ENCODE measurements at places on chromosomes 5 and 9.
A peak's percentile ranks its signal among the peaks of the same experiment; 100 is the strongest.

- DNase-seq, result no peak
Measured at GRCh38 chr9:31908891-31909480, 475.5 kb upstream of the ACO1 start.

GRCh38 chr5:80990971-80991370 lies 30.8 kb downstream of the RASGRF2 start:
- no peak for DNase-seq

GRCh38 chr9:101562966-101563365 lies 29.3 kb downstream of the RNF20 start:
- DNase-seq, result no peak

- no peak for DNase-seq
Measured at GRCh38 chr5:84378961-84379360, 5.7 kb downstream of the EDIL3 start.

DNA sequence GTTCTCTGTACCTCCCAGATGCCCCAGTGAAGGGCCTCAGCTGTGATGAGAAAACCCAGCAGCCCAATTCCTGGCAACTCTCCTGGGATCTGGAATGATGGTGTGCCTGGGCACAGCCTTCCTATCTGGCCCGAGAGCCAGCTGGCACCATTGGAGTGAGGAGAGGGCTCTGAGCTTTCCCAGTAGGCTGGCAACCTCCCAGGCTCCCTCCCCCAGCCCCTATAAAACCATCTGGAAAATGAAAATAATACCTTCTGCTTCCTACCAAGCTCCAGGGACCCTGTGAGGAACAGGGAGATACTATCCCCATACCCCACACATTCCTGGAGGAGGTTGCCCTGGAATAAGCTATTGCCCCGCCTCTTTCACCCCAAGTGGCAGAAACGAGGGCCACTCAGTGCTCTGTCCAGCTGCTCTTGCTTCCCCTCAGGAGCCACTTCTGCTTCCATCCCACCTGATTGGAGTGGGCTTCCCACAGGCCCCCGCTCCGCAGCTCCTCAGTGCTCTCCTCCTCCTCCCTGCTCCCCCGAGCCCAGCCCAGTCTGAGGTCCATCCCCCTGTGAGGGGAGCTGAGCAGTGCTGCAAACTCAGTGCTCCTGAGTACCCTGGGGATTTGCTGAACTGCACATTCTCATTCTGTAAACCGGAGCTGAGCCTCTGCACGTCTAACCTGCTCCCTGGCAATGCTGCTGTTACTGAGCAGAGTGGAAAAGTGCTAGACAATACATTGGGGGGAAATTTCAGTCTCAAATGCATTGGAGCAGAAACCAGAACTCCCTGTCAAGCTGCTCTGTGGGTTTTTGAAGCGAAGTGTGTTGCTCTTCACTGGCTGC lies 74.7 kb downstream of the THBS4 start:
- no peak for DNase-seq

GRCh38 chr9:125586172-125586511 lies 120.9 kb downstream of the MAPKAP1 start:
- no peak for DNase-seq

DNA sequence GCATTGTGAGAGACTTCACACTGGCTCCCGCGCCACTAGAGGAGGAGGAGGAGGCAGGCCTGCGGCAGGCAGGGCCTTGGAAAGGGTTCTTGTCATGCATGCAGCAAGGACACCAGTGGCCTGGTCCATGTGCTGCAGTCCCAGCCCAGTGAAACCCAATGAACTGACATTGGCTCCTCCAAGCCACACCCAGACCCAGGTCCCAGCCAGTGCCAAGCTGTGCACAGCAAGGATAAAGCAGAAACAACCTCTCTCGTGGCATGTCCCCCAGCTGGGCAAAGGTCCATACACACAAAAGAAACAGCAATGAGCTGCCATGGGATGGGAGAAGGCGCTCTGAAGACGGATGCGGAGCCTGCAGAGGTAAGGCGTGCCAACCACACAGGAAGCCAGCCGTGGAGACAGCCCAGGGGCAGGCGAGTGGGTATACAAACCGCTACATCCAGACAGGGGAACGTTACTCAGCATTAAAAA lies 89.2 kb downstream of the SEMA4D start:
- DNase-seq, result no peak

DNA sequence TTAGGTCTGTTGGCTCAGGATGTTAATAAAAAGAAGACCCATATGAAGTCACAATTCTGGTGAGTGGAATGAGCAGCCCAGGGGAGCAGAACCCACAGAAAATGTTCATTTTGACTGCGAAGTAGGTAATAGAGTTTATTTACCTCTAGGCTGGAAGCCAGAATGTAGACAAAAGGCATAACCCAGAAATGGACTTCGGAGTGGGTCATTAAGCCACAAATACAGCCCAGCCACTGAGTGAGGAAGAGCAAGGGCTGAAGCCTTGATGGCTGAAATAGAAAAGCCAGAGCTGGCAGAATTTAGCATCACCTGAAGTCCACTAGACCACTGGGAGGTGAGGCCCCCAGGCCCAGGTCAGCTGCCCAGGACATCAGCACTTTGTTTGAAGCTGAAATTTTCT lies 168.0 kb downstream of the NXNL2 start:
- DNase-seq, result no peak

GRCh38 chr5:36378551-36378950 lies 76.8 kb upstream of the RANBP3L start:
- DNase-seq, result no peak

GRCh38 chr5:119275146-119275545 lies 80.7 kb upstream of the TNFAIP8 start:
- no peak for DNase-seq

GRCh38 chr9:35903049-35903448 lies 3.0 kb upstream of the HRCT1 start:
- peak; percentile 60 for DNase-seq

DNA sequence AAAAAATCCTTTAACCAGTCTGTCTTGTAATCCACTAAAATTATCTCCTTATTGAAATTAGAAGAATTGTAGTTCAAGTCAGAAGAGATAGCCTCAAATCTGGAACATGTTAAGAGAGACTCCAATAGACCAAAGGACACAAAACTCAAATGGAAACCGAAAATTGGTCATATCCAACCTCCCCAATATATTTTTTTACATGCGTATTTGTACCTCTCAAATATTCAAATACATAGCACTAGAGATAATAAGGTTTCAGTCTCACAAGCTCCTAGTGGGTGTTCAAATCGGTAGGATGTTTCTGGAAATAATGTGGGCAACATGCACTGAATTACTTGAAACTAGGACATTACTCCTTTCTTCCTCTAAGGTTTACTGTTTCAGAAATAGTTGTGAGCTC lies 33.5 kb downstream of the EPB41L4A start:
- DNase-seq, result no peak

DNA sequence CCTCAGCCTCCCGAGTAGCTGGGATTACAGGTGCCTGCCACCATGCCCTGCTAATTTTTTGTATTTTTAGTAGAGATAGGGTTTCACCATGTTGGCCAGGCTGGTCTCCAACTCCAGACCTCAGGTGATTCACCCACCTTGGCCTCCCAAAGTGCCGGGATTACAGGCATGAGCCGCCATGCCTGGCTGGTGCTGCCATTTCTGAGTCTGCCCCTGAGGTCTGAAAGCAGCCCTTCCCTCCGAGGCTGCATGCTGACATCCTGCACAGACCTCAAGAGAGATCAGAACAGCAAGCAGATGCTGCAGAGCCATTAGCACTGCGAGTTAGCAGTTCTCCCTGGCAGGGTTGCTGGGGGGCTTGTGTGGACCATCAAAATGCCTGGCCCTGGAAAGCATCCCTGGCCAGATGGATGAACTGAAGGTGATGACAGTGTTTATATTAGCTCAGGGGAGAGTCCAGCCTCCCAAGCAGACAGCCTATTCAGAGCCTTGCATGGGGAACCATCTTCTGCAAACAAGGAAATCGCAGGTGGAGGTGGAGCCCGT lies 176.5 kb upstream of the PANK3 start:
- no peak for DNase-seq

- DNase-seq, result no peak
Measured at GRCh38 chr9:105264380-105264779, 19.9 kb downstream of the SLC44A1 start.

DNA sequence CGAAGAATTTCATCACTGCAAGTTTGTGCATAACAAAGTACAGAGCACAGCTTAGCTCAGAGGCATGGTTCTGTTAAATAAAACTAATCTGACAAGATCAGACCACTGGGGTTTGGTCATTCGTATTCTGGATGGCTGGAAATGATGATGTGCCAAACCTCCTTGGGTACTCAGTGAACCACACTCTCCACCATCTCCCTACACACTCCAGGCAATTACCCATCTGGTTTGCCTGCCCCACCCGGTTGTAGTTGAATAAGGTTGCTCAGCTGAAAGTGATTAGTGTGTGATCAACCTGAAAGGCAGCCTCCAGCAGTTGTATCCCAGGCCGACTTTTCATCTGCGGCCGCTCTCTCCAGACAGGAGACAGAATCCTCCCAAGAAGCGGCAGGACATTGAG lies 371.4 kb downstream of the TLE1 start:
- DNase-seq, result no peak

GRCh38 chr5:53928641-53929040 lies 368.2 kb downstream of the NDUFS4 start:
- no peak for DNase-seq

GRCh38 chr5:79547429-79547822 lies 33.5 kb upstream of the HOMER1 start:
- DNase-seq, result no peak

DNA sequence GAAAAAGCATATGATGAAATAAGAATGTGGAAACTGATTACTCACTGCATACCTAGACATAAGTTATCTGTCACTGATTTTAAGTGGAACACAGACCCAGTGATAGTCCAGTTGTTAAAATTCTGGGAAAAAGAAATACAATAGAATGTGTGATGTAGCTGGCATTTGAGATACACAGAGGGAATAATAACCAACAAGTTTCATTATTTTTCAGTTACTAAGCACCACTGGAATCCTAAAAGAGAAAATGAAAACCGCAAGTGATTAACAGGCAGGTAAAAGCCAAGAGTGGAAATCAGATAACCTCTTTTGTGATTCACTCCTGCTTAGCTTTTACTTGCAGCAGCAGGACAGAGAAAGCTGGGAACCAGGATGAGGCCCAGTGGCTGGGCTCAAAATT lies 994.0 kb upstream of the SEMA6A start:
- no peak for DNase-seq

- DNase-seq, result no peak
Measured at GRCh38 chr5:58341476-58341875, 118.4 kb downstream of the PLK2 start.

- DNase-seq, result no peak
Measured at GRCh38 chr9:84829471-84829870, 159.9 kb downstream of the NTRK2 start.

DNA sequence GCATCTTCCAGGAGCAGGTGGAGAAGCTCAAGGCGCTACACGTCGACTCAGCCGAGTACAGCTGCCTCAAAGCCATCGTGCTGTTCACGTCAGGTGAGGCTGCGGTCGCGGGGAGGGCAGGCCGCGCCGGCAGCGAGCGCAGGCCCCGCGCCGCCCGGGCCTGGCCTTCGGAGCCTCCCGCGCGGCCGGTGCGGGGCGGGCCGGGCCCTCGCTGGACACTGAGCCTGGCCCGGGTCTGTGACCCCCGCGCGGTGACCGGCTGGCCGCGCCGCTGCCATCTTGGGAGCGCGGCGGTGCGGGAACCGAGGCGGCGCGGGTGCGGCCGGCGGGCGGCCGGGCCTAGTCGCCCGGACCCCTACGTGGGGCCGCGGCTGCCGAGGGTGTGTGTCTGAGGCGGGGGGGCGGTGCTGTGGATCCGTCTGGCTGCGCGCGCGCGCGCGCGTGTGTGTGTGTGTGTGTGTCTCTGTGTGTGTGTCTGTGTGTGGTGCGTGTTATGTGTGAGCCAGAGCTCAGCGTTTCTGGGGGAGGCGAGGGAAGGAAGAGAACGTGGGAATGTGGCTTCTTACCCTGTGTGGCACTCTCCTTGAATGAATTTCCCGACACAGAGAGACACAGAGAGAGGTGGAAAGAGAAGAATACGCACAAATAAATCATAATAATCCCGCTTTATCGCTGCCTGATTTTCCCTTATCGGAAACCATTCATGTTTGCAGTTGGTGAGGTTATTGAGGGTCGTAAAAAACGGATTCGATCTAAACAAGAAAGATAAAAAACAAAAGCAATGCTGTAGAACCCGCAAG lies 5.5 kb downstream of the NR2F1 start:
- DNase-seq, result no peak

GRCh38 chr5:73666891-73667290 lies 40.9 kb downstream of the ARHGEF28 start:
- no peak for DNase-seq

All from muscle of arm (tissue), 14 donors.